ENCODE measurements at places on chromosomes 5 and 9. TPM values are rescaled to one million over a fixed set of nuclear protein-coding genes. Genes with fewer than 3 reads are reported as not detected.

The STC2 gene
- total RNA-seq: 25.7 TPM

The FOXI1 gene
- total RNA-seq: not detected

- DNase-seq: no peak
These were observed 41.1 kb downstream of the ACTBL2 start for GRCh38 chr5:57441557-57441956.

DNA sequence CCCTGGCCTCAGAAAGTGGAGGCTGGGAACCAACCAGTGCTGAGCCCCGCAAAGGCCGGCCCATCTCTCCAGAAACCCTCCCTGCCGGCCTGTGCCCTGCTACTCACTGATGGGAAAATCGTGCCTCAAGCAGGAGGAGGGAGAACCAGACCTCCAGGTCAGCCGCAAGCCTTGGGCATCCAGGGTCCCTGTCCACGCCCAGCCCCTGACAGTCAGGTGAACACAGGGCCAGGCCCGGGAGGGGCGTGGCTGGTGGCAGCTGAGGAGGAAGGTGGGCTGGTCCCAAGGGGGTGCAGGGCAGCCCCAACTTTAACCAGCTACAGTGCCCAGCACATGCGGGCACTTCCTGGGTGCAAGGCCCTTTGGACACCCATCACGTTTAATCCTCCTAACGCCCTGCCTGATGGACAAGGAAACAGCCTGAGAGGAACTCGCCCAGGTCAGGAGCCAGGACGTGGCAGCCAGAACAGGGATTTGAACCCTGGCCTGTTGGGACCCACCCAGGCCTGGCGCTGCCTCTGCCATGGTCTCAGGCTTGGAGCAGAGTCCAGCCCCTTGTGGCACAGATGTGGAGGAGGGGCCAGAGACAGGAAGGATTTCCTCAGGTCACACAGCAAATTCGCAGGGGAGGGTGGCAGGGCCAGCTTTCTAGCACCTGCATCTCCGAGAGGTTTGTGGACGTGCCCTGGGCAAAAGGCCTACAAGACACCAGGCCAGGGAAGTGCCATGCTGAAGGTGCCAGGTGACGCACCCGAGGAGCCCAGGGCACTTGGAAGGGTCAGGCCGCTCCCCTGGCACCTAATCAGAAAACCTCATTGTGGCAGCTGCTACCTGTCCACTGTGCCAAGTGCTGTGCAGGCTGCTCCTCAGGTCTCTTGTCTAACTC is 4.5 kb downstream of the RALGDS start:
- DNase-seq: no peak

All from type B pancreatic cell (in vitro differentiated cells).